Stimulated activated CD4-positive, alpha-beta T cell treated with anti-CD3 and anti-CD28 coated beads, Interleukin-2, amount 100 ng/mL, for 24 hours (primary cell): ENCODE measurements at places on chromosomes 5 and 9.

- DNase-seq = no peak
Measured at GRCh38 chr9:4678679-4679267, 596 bp upstream of the CDC37L1 start.

GRCh38 chr5:131277875-131278740 lies 14.3 kb downstream of the CDC42SE2 start:
- no peak for DNase-seq

DNA sequence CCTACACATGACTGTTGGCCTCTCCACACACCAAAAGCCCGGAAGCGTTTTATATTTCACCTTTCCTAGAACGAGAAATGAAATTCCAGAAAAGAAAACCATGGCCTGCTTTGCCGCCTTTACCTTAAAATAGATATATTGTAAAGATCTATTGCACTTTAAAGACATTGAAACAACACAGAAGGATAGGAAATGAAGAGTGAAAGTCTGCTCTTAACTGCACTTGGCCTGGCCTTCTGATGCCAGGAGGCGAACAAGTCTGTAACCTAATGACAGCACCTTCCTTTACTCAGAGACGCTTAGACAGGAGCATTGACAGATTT lies 6.7 kb downstream of the PRDM6 start:
- no peak for DNase-seq

- no peak for DNase-seq
Measured at GRCh38 chr5:180130291-180130869, 58.8 kb upstream of the RNF130 start.

- DNase-seq = no peak
Measured at GRCh38 chr5:102654559-102655349, 100.4 kb upstream of the PAM start.

DNA sequence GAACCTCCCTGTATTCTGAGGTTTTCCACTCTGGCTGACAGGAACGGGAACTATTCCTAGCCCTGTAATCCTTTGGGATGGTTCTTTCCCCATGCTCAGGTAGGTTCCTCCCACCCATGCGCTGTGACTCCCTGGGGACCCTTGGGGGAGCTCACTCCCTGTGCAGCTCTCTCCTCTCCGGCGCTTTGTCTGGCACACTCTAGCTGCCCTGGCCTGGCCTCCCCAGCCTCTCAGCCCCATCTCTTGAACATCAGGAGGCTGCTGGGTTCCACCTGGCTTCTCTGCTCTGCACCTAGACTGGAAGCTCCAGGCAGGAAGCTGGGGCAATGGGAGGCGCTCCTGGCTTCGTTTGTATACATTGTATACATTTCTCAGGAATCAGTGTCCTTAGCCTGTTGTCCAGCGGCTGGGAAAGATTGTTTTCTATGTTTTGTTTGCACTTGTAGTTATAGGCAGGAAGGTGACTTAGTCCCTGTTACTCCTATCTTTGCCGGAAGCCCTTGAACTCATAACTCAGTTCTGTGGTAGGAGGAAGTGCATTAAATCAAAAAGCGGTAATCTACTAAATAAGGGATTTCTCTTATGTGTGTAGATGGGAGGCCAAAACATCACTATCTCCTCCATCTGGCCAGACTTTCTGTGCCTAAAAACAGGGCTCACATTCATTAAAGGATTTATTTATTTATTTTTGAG lies 20.4 kb downstream of the SLC25A25 start:
- DNase-seq = no peak

DNA sequence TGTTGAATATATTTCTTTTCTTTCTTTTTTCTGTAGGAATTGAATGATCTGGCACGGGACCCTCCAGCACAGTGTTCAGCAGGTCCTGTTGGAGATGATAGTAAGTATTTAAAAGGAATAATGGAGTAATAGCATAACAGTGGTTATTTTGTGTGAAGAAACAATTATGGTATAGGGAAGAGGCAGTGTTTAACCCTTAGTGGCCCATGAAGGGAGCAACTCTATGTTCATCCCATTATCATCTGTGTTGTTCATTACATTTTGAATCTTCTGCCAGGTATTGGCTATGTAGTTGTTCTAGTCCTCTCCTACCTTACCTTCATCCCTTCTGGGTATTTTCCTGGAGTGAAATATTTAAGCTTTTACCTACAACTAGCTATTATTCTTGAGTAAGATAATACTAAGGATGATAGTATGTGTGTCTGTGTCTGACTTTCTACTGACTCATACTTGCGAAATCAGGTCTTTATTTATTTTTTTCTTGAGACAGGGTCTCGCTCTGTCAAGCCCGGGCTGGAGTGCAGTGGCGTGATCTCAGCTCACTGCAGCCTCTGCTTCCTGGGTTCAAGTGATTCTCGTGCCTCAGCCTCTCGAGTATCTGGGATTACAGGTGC lies 39.3 kb downstream of the UBE2D2 start:
- no peak for DNase-seq

DNA sequence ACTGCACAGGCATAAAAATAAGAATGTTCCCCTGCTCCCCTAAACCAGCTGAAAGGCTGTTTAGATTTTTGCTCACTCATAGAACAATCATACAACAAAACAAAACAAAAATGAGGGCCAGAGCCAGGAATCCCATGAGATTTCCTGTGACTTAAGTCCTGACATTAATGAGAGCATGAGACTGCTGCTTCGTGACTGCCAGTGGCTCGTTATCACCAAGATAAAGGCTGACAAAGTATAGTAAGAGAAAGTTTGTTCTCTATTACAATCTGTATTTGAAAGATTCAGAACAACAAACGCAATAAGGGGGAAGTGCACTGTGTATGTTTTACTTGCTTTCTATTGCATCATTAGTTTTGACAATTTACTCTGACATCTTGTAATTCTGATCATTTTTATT lies 837.1 kb upstream of the C9orf72 start:
- no peak for DNase-seq

DNA sequence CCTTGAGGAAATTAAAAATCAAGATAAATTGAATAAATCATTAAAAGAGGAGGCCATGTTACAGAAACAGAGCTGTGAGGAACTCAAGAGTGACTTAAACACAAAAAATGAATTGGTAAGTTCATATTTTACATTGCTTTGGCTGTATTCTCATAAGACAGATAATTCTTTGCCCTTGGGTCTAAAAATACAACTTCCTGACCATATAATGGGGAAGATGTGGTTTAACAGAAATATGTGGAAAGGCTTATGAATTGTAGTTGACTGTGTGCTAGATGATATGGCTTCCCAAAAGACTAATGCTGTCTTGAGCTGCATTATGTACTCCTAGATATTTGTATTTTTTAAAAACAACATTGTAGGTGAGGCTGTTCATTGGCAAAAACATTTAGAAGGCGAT lies 33.1 kb downstream of the CNTRL start:
- DNase-seq = no peak

DNA sequence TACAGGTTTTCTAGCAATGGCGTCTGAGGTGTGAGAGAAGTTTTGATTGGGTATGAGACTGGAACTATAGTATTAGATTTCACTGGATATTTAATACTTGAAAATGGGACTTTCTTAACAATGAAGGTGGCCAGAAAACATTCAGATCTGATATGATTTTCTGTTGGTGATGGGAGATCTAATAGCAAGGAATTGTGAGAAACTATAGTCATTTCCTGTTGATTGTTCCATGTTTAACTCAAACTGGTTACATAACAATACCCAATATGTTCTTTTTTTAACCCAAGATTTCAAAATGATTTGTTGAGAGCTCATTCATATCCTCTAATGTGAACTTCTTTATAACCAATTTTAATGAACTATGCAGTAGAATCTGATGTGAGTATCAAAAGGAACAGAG lies 793.2 kb upstream of the RGMB start:
- no peak for DNase-seq

DNA sequence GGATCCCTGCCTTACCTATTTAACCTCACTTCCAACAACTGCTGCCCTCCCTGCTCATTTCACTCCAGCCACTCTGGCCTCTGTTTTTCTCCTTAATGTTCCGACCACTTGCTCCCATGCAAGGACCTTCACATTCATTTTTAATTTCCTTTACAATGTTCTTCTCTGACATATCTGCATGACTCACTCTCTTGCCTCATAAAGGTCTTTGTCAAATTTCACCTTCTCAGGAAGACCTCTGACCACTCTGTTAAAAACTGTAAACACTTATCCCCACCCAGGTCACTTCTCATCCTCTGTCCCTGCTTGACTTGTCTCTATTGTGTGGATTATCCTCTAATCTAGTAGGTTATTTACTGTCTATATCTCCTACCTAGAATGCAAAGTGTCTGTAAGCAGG lies 751.2 kb downstream of the BRINP1 start:
- DNase-seq = no peak

- DNase-seq = peak; percentile 23
Measured at GRCh38 chr5:52989781-52990527, 802 bp downstream of the ITGA2 start.

DNA sequence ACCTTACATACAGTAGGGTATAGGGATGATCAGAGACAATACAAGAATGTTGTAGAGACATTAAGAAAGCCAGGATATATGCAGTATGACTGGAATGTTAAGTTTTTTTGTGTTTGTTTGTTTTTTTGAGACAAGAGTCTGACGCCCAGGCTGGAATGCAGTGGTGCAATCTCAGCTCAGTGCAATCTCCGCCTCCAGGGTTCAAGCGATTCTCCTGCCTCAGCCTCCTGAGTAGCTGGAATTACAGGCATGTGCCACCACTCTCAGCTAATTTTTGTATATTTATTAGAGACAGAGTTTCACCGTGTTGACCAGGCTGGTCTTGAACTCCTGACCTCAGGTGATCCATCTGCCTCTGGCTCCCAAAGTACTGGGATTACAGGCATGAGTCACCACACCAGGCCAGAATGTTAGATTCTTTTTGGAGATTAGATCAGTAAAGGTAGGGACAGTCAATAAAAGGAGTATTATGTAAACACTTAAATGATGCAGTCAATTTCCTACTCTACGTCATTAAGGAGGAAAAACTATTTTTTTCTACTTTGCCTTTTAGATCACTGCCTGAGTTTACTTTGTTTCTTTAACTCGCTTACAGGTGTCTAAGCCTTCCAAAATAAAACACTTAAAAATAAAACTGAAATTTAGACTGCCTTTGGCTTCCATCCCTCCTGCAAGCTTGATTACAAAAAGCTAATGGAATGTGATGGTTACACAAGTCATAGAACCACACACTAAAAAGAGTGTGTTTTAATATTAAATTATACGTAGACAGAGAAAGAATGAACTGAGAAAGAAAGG lies 6.8 kb upstream of the HNRNPA0 start:
- no peak for DNase-seq

GRCh38 chr5:24789611-24790351 lies 145.0 kb upstream of the CDH10 start:
- DNase-seq = no peak
